Stimulated activated CD4-positive, alpha-beta T cell treated with anti-CD3 and anti-CD28 coated beads, Interleukin-2, amount 100 ng/mL, for 24 hours (primary cell): ENCODE measurements at places on chromosomes 2 and 18.

GRCh38 chr2:18213986-18214385 lies 335.5 kb downstream of the KCNS3 start:
- no peak for DNase-seq

GRCh38 chr2:237962432-237963084 lies 4.3 kb upstream of the UBE2F start:
- no peak for DNase-seq

DNA sequence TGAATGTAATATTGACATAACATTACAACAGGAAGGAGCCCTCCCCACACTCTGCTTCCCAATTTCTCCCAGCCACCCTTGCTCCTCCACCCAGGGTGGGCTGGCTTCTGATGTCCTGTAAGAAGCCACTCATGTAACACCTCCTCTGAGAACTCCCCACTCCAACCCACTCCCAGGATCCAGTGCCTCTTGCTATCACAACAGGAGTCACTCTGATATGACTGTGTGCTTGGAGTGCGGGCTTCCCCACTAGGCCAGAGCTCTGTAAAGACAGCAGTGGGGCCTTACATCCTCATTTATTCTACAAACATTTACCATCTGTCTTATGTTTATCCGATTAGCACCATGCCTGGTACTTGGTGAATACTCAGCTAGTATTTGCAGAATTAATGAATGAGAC lies 65.1 kb downstream of the PTGR3 start:
- DNase-seq = no peak

GRCh38 chr2:179622112-179622511 lies 239.3 kb downstream of the ZNF385B start:
- DNase-seq = no peak

DNA sequence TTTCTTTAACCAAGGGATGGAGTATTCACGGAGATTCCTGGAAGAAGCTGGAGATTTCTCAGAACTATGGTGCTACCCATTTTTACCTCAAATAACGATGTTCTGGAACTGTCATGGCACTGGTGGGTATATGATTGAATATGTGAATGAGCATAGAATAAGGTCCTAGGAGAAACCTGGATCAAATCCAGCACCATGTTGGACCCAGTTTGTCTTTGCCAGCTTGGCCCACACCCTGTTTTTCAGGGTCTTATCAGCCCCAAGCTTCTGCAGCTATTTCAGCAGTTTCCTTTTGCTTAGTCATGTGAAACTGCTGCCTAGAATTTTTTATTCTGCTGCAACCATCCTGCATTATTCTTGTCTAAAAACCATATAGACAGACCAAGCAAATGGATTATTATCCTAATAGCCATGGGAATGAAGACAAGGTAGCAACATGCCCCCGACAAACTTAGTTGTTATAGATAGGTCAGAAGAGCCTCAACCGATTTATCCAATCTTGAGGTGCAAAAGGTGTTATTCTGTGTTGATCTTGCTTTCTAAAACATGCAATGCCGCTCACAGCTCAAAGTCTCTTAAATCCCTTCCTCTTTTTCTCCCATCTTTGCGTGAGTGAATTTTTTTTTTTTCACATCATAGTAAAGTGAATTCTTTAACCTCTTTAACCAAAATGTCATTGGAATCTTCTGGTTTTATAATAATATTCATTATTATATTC lies 133.6 kb downstream of the PRPF40A start:
- DNase-seq = no peak

- no peak for DNase-seq
These were observed 29.7 kb downstream of the DGKD start for GRCh38 chr2:233384015-233384414.
